Right ventricle myocardium inferior (tissue), 1 donor: ENCODE measurements at places on chromosomes 6 and 20. TPM values are rescaled to one million over a fixed set of nuclear protein-coding genes. Genes with fewer than 3 reads are reported as not detected.

The SIRPD gene
- not detected for total RNA-seq

DNA sequence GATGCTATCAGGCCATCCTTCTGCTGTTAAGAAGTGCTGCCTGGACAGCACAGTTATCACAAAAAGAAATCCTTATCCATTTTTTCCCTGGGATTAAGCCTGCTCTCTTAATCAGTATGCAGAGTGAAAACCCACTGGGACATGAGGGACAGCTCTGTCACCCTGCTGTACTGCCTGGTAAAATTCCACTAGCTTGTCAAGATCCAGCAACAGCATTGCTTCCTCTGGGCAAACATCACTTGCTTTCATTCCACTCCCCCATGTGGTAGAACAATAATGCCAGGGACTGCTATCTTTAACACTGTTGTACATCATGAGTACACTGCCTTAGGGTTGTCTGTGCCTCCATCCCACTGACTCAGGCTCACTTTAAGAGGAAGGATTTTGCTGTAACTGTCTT, 331.3 kb downstream of the KIF16B start:
- no peak for DNase-seq

DNA sequence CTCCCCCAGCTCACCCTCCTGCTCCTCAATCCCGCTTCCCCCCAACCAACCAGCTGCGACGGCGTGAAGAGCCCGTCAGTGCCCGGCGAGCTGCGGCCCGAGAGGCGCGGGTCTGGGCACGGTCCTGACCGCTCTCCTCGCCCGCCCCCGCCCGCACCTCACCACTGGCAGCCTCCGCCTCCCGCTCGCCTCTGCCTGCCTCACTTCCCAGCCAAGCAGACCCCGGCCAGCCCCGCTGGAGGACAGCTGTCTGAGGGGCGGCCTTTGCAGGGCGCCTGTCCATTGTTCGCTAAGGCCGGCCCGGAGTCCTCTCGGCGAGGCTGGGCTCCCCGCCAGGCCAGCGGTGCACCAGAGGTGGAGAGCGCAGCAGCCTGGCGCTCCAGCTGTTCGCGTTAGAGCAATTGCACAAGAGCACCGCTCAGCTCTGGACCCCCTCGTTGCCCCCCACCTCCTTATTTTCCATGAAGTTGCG, 1.3 kb downstream of the SOBP start:
- peak; percentile 87 for DNase-seq

GRCh38 chr6:108417027-108417426, 122.2 kb downstream of the AFG1L start:
- no peak for DNase-seq

The C20orf202 gene
- 0.14 TPM for total RNA-seq
